Activated CD4-positive, alpha-beta memory T cell treated with anti-CD3 and anti-CD28 coated beads for 36 hours (primary cell): ENCODE measurements at places on chromosomes 2 and 18.

DNA sequence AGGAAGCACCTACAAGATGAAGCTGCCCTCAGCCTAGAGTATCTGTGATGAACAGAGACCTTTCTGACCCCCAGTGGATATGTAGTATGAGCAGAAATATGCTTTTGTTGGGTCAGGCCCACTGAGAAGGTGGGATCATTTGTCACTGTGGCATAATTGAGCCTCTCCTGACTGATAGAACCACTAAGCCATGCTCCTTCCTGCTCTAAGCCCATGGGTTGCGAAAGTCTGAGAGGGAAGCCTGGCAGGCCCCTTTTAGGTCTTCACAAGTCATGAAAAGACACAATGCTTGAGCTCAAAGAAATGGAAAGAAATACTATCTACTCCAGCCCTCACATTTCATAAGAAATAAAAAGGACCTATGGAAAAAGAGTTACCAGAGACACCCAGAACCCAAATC is 127.7 kb downstream of the TNS1 start:
- no peak for DNase-seq

- no peak for DNase-seq
Measured at GRCh38 chr18:39464006-39464405, 1898.4 kb upstream of the CELF4 start.

DNA sequence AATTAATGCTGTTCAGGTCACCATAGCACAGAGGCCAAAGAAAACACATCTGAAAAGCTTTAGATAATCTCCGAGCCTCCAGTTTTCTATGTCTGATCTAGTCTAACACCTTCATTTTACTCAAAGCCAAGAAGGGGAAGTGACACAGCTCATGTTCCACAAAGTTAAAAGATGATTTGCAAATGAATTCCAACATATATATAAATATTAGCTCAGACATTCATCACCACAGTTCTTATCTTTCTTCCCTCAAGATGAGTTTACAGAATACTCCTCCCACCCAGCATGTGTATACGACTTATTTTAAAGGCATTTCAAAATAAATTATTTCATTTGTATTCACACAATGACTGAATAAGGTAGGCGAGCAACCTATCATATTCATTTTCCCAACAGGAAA is 82.4 kb downstream of the AAK1 start:
- no peak for DNase-seq

- no peak for DNase-seq
Measured at GRCh38 chr2:3759331-3759730, 56.0 kb downstream of the DCDC2C start.

- no peak for DNase-seq
Measured at GRCh38 chr18:23958036-23958435, 56.5 kb upstream of the TTC39C start.

DNA sequence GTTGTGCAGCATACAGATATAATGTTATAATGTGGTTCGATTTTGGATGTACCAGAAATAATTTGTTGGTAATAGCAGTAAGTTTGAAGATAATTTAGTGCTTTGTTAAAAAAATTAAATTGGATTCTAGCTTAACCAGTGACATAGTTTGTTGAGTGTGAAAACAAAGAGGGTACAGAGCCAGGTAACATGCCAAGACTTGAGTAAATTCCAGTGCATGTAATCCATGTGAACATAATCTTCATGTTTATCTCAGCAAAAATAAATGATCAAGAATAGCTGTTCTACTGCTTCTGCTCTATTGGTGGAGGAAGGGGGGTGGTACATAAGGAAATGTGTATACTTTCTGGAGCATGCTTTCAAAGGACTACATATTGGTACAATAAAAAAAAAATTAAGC is 165.8 kb downstream of the DNAH7 start:
- no peak for DNase-seq

DNA sequence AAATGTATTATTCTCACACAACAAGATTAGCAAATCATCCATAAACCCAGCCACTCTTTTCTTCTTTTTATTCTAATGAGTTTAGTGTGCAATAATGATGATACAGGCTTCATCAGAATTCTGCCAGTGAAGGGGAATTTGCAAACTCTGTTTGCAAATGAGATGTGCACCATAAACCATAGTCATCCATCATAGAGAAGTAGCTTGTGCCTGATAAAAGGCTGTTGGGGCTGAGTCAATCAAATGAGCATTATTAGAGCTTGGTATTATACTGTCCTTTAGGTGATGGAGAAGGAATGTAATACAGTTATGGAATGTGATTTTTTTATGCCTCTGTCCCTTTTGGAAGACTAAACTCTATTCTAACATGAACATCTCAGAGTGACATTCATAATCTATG is 101.8 kb downstream of the DCC start:
- no peak for DNase-seq

GRCh38 chr2:191314697-191315364 is 69.6 kb downstream of the MYO1B start:
- DNase-seq = no peak

- no peak for DNase-seq
Measured at GRCh38 chr2:100105678-100106054, 36.7 kb downstream of the AFF3 start.

GRCh38 chr2:71547616-71548285 is 94.4 kb downstream of the DYSF start:
- DNase-seq = no peak

DNA sequence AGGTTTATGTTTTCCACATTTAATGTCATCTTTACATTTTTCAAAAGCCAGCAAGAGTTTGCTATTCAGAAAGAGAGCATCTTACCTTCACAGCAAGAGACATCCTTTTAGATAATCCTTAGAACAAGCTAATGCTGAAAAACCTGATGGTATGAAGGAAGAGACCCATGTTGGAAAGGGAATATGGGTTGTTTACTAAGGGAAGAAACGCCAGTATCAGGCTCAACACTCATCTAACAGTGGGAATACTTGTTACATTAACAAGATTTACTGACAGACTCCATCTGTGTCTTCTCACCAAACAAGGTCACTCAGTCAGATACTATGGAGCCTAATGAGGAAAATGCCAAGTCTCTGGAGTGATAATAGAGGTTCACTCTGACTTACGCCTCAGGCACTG is 1474.1 kb upstream of the SLC39A10 start:
- DNase-seq = no peak

DNA sequence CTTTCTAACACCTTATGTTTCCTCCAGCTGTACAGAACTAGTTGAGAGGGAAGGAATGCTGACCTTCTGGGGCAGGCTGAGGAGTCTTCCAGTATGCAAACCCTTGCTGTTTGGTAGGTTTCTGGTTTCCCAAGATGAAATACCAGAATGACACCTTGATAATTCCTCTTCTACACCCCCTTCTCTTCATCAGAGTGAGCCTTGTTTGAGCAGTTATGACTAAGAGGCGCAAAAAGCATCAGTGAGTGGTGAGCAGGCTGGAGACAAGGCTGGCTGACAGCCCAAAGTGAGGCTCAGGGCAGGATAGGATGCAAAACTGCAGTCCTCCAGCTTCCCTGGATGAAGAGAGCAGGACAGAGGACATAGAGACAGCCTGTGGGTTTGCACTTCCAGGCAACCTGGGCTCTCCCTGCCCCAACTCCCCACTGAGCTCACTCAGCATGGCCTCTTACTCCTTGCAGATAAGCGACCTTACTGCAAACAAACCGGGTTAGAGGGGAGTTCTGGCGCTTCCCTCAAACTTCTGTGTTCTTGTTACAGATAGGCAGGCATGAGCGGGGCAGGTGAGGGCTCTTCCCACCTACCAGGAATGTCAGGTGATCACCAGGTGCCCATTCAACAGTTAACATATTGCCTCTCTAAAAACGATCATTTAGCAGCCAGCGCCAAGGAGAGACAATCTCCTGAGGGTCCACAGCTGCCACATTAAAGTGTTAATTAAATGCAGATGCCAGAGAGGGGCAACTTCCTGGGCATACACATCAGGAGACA is 5.4 kb downstream of the MPPE1 start:
- DNase-seq = no peak

- peak; percentile 85 for DNase-seq
Measured at GRCh38 chr2:96962567-96963203, 23.7 kb downstream of the FAM178B start.

DNA sequence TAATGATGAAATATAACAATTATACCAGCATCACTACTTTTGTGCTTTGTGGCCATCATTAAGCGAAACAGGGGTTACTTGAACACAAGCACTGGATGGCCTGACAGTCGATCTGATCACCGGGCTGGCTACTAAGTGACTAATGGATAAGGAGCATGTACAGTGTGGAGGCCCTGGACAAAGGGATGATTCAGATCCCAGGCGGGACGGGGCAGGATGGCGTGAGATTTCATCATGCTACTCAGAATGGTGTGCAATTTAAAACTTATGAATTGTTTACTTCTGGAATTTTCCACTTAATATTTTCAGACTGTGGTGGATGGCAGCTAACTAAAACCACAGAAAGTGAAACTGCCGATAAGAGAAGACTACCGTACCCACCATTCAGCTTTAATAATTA is 7.0 kb upstream of the CLIP4 start:
- no peak for DNase-seq

GRCh38 chr18:23798824-23799223 is 109.6 kb downstream of the LAMA3 start:
- DNase-seq = no peak

GRCh38 chr2:64932371-64933216 is 56.6 kb upstream of the SLC1A4 start:
- no peak for DNase-seq

DNA sequence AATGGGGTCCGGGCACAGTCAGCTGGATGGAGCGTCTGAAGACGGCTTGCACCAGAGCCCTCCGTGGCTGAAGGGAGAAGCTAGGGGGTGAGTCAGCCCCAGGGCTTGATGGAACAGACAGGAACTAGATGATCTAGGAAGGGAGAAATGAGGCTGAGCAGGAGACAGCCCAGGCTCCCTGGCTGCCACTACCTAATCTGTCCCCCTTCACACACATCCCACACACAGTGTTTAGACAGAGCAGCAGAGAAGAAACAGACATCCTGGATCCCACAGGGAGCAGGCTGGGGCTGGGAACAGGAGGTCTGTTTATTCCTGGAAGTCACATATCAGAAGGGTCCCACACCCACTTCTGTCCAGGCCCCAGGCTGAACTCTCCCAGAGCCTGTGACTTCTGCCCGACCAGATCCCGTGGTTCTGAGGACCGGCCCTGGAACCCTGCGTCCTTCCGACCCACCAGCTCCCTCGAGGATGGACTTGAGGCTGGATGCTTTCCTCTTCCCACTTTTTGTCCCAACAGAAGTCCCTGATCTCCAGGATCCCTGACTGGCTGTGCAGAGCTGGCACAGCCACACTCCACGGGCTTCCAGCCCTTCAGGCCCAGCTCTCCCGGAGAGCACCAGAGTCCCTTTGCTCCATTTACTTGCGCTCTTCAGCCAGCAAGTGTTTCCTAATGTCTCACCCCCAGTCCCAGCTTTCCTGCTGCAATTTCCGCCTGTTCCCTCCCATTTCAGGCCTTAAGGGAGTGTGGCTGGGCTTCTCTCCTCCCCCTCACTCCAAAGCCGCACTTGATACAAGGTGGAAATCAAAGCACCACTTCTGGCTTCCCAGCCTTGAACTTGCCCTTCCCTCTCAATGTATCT is 1.5 kb upstream of the GPBAR1 start:
- DNase-seq = no peak

GRCh38 chr2:43185146-43185545 is 41.3 kb downstream of the ZFP36L2 start:
- peak; percentile 52 for DNase-seq

GRCh38 chr18:49813069-49813318 is 339 bp downstream of the ACAA2 start:
- no peak for DNase-seq

DNA sequence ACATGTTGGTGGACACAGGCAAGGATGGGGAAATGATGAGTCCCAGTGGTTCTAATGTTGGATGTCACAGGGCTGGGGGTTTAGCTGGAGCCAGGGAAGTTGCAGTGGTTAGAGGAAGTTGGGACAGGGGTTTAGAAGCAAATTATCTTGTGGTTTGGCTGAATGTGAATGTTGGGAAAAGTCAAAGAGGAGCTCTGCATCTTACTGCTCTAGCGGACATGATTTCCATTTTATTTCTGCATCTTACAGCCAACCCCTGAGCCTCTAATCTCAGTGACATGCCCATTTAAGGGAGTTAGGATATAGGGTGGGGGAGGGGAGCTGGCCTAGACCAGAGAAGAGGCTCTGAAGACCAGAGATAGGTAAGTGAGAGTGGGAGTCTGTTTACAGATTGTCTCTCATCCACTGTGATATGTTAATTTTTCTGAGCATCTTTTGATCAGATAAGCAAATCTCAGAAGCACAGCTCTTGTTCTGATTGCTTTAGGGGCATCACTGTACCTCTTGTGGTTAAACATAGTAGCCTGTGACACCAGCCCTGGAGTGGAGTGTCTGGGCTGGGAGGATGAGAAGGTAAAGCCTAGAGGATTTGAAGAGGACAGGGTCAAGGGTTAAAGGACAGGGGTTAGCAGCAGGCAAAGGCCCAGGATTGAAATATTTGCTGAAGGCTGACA is 43.6 kb downstream of the SETBP1 start:
- peak; percentile 27 for DNase-seq

DNA sequence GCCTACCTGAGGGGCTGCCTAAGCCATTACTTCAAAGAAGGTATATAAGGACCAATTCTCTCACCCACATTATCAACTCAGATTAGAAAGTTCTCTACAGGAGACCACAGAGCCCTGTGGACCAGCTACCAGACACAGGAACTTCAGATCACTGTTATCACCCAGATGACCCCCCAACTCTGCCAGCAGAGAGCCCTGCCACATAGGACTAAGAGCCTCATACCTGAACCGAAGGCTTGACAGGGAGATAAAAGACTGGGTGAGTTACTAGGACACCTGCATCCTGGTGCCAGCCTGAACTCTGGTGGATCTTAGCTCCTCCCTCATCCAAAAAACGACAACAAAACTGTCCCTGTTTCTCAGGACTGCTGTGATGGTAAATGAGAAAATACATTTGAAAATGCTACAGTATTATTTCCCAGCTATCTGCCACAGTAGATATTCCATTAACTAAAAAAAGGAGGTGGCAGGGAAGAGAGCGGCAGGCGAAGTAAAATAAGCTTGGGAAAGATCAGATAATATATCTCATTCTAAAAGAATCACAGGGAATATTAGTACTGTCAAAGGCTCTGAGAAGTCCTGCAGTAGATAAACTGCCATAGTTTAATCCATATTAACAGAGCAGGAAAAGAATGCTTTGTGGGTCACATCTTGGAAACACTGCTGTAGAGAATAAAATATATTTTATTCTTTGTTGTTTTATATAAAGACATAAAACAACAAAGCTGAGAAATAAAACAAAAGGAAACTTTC is 79.7 kb downstream of the STK39 start:
- DNase-seq = no peak

- DNase-seq = no peak
Measured at GRCh38 chr18:34999756-35000289, 41.4 kb upstream of the MAPRE2 start.

DNA sequence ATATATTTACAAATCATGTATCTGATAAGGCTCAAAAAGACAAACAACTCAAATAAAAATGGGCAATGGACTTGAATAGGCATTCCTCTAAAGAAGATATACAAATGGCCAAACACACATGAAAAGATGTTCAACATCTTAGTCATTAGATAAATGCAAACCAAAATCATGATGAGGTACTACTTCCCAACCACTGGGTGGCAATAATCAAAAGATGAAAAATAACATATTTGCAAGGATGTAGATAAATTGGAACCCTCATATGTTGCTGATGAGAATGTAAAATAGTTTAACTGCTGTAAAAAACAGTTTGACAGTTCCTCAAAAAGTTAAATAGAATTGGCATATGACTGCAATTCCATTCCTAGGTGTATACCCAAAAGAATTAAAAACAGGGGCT is 132.3 kb downstream of the TTC32 start:
- DNase-seq = no peak
